Stimulated activated naive CD8-positive, alpha-beta T cell treated with anti-CD3 and anti-CD28 coated beads, Interleukin-15, amount 100 ng/mL, for 72 hours (primary cell): ENCODE measurements at places on chromosomes 12 and 14.

DNA sequence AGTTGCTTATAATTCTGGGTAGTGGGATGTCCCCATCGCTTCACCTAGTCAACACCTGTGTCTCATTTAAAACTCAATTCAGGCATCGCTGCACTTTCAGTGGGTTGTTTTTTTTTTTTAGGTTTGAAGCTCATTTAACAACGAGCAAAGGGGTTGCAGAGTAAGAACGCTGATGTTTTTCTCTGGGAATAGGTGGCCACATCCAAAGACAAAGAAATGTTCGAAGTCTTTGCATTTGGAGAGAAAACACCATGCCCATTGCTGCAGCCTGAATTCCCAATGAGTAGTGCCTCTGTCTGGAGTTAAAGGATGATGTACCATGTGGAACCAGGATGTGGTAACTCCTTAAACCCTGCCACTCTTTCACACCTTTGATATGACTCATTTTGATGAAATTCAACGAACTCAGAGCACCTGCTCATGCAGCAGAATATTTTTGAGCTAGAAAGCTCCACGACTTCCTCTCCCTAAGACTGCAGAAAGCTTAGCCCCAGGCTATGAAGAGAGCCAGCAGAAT, 35.1 kb upstream of the BATF start:
- peak; percentile 30 for DNase-seq

DNA sequence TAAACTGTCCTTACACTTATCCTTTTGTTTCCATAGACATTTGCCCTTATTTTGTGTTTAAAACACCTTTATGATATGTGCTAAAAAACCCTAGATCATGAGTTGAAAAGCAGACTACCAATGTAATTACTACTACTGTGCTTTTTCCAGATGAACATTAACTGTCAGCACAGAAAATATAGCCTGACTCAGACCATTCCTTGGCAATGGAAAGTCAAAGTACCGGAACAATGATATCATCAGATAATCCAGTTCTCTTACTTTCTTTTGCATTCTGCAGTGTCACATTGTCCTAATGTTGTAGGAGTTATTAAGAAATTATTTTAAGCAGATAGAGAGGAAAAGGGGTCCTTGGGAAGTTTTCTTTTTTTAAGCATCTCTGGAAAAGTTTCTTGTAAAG, 1189.0 kb upstream of the FLRT2 start:
- DNase-seq, result no peak

DNA sequence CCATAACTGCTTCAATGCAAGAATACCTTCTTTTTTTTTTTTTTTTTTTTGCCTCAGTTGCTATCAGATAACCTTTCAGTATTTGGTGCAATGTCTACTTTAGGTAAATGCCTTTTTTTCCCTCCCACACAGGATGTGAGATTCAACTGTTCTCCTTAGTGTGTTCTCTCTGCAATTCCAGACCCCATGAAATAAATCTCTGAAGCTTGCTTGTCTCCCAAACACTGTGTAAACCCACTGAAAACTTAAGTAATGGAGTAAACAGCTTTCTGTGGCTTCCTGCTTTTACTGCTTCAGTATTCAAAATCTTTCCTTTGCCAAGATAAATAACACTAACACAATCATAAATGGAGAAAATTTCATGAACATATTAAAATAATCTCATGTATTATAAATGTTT, 55.8 kb upstream of the CLEC14A start:
- DNase-seq, result no peak

DNA sequence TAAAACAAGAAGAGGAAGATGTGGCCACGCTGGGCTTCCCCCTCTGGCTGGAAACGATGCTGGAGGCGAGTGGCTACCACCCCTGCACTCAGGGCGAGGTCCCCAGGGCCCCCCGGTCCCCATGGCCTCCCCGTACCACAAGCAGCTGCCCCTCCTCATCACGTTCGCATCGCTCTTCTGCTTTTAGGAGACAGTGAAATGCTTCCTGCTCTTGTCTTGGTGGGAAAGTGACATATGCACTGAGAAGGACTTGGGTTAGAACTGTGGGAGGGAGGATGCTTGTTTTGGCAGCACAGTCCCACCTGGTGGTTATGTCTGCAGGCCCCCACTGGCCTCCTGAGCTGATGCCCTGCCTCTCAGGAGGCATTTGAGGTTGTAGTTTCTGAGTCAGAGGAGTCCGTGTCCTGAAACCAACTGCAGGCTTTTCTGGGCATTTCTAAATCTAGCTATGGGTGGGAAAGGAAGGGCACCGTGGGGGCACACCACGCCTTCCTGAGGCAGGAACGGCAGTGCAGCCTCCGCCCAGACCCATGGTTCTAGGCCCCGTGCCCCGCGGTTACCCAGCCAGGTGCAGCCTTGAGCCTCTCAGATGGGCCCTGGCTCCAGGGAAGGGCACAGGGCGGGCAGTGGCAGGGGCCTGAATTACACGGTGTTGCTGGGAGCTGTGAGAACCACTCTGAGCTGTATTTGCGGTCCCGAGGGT, 139.3 kb downstream of the ADGRD1 start:
- peak; percentile 73 for DNase-seq

- DNase-seq, result no peak
These were observed 13.6 kb upstream of the GALNT16 start for GRCh38 chr14:69246331-69246730.

DNA sequence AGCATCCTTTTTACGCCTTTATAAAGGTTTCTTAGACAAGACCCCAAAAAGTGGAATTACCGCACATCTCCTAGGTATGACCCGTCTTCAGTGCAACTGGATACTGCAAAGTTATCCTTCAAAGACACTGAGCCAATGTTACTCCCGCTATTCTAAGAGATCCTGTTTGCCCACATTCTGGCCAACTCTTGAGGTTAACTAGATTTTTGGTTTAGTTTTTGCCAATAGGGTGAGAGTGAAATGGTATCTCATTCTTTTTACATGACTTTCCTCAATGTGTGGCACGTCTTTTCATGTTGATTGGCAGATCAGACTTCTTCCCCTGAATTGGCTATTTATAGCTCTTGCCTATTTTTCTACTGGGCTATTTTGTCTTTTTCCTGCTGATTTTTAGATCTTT, 347.2 kb downstream of the MED13L start:
- DNase-seq, result no peak

DNA sequence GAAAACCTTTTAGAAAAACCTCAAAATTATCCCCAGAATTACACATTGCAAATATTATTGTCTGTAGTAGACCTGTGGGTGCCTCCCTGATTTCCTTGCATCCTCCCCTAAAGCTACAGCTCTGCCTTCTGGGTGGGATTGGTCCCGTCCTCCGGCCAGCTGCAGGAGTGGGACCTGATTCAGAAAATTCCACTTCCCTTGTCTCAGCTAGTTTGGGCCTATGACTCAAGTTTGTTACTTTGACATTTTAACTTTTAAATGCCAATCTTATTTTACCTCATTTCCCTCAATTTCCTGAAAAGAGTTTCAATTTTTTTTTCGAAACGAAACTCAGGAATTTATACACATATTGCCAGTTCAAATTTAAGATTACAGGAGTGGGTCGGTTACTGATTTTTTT, 13.2 kb upstream of the SLC41A2 start:
- no peak for DNase-seq

GRCh38 chr12:104816845-104817503, 141.1 kb downstream of the SLC41A2 start:
- DNase-seq, result no peak

- no peak for DNase-seq
These were observed 5.3 kb downstream of the TMEM253 start for GRCh38 chr14:21106176-21106497.

GRCh38 chr14:51884086-51884927, 23.9 kb downstream of the GNG2 start:
- DNase-seq, result no peak

DNA sequence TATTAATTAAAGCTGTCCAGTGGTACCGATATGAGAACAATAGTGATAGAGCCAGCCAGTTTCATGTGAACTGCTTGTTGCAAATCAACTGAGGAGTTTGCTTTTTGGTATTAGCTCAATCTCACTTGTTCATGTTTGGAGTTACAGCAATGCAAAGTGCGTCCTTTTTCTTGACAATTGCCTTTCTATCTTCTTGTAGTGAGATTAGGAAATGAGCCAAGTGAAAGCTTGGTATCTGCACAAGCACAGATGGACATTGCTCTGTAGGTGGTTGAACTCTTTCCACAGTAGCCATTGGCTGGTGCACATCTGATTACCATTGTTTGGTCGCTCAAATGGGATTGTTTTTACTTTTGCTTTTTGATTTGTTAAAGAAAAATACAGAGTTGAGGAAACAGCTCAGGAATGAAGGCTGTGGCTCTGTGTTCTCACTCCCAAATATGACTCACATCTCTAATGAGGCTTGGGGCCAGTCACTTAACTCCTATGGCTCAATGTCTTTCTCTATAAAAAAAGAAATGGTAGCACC, 241.4 kb downstream of the BMP4 start:
- no peak for DNase-seq

GRCh38 chr12:92929983-92930382, 888 bp upstream of the EEA1 start:
- DNase-seq, result no peak

GRCh38 chr12:21551841-21552465, 25.9 kb downstream of the SPX start:
- DNase-seq, result no peak

DNA sequence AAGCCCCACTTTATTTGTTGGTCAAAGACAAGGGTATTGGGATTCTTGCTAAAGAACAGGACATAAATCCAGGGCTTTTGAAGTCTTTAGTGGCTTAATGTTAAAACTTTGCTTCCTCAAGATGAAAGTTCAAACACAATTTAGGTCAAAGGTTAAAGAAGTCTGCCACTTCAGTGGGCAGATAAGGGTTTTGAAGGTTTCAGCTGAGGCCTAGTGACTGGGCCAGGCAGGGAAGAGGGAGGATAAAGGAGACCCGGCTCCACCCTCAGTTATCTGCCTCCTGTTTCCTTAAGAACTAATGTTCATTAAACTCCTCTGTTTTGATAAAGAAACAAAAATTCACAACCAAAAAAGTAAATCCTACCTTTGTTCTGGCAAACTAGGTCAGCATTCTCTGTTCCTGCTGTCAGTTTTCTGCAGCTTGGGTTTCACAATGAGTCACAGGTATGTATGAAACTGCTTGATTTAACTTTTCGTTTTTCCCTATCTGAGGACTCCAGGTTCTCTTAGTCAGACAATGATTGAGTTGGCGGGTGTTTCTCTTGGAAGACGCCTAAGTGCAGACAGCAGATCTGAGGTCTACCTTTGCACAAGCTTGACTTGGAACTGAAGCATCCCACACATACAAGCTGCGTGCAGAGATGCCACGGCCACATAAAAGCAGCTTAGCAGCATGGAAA, 208.3 kb downstream of the EXOC5 start:
- DNase-seq, result peak; percentile 19

DNA sequence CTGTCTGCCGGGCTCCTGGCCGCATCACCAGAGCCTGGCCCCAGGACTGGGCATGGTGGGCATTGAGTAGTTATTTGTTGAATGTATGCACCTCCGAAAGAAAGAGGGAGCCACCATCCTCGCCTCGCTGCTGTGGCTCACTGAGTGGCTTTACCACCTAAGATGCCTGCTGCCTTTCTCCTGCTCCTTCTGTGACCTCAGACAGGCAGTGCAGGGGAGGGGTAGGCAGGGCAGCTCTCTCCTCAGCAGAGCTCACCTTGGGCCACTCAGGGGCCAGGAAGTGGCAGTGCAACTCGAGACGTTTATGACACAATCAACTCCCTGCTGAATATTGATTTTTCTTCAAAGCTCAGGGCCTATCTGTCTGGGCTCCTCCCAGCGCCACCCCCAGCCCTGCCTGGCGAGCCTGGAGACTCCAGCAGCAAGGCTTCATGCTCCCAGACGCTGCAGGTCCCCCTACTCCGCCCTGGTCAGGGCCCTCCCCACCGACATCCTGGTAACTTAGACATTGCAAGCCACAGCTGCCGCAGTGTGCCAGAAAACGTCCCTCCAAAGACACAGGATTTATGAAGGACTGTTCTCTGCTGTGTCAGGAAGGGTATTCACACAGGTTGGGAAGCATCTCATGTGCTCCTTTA, 84.3 kb upstream of the DIO3 start:
- no peak for DNase-seq

- no peak for DNase-seq
These were observed 4.2 kb downstream of the SLC15A4 start for GRCh38 chr12:128819293-128820144.

GRCh38 chr12:51971679-51972421, 20.4 kb downstream of the ACVR1B start:
- no peak for DNase-seq

GRCh38 chr12:65948320-65949008, 124.2 kb downstream of the HMGA2 start:
- no peak for DNase-seq

DNA sequence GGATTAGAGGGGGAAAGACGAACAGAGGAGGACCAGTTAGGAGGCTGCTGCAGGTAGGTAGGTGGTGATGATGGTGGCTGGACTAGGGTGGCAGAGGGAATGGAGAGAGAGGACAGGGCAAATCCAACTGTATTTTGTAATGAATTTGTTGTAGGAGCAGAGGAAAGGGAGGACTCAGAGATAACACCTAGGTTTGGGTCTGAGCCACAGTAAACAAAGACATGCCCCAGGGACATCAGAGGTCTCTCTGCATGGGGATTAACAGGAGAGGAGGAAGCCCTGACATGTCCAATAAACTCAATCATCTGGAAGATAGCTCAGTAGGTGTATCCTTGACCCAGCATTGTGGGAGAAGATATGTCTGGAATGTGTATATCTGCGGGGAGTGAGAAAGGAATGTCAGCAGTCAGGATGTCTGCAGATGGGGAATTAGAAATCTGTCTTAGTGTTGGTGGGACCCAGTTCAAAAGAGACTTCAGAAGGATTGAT, 4.7 kb upstream of the SLC48A1 start:
- no peak for DNase-seq

DNA sequence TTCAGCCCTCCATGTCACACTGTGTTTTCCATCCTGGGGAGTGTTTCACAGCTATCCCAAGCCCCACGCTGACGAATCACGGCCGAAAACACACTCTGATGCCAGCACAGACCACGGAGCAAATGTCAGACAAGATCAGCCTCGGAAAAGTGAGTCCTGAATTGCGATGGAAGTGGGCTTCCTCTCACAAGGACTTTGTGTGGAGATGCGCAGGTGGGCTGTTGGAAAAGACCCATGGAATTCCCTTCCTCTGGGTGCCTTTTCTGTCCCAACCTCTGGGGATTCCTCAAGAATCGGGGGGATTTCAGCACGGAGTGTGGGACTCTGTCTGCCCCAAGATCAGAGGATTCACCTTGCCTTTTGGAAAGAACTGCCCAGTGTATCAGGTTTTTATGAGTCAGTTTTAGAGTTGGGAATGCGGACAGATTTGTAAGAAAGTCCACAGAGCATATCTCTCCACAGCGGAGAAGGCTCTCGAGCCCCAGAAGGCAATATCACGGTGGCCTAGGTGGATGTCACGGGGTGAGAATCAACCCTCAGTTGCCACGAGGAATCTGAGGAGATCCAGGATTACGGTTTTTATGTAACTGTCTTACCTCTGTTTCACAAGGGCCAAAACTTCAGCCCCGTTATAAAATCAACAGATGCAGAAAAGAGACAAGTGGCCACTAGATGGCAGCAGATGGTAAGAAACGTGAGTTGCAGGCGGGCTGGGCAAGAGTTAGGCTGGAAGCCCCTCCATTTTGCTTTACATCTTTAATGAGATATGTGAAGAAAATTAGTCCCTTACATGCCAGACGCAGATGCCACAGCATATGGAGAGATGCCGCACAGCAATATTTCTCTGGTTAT, 201.9 kb downstream of the DAD1 start:
- no peak for DNase-seq
